ENCODE measurements at places on chromosomes 1 and 21.

GRCh38 chr1:202987922-202988583 is 19.1 kb upstream of the TMEM183A start:
- DNase-seq, result no peak

- no peak for DNase-seq
Measured at GRCh38 chr1:235423214-235423652, 56.0 kb downstream of the TBCE start.

DNA sequence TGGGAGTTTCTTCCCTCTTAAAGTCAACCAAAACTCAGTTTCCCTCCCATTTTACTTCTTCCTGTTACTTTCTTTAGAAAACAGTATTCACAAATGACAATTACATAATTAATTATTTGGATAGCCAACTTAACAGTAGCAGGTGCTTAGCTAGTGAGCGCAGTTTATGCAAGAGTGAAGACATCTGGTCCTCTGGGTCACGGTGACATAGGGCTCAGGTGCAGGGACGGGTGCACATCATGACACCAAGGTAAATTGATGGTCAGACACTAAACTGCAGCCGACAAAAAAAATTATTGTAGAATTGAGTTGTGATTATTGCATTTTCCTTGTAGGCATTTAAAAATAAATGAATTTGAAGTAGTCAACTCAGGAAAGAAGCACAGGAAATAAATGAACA is 142.0 kb upstream of the KCTD3 start:
- no peak for DNase-seq

GRCh38 chr1:75991497-75992114 is 59.4 kb upstream of the ASB17 start:
- peak; percentile 40 for DNase-seq

- no peak for DNase-seq
Measured at GRCh38 chr1:235928197-235928596, 61.5 kb upstream of the LYST start.

- DNase-seq, result no peak
Measured at GRCh38 chr1:180930687-180931086, 18.0 kb downstream of the KIAA1614 start.

GRCh38 chr1:35449334-35450008 is 107.7 kb downstream of the KIAA0319L start:
- no peak for DNase-seq
